ENCODE measurements at places on chromosomes 1 and 21.

- peak; percentile 49 for DNase-seq
Observed at GRCh38 chr1:33182401-33182841, 578 bp upstream of the TRIM62 start.

- no peak for DNase-seq
Observed at GRCh38 chr1:31591425-31592093, 15.2 kb downstream of the TINAGL1 start.

DNA sequence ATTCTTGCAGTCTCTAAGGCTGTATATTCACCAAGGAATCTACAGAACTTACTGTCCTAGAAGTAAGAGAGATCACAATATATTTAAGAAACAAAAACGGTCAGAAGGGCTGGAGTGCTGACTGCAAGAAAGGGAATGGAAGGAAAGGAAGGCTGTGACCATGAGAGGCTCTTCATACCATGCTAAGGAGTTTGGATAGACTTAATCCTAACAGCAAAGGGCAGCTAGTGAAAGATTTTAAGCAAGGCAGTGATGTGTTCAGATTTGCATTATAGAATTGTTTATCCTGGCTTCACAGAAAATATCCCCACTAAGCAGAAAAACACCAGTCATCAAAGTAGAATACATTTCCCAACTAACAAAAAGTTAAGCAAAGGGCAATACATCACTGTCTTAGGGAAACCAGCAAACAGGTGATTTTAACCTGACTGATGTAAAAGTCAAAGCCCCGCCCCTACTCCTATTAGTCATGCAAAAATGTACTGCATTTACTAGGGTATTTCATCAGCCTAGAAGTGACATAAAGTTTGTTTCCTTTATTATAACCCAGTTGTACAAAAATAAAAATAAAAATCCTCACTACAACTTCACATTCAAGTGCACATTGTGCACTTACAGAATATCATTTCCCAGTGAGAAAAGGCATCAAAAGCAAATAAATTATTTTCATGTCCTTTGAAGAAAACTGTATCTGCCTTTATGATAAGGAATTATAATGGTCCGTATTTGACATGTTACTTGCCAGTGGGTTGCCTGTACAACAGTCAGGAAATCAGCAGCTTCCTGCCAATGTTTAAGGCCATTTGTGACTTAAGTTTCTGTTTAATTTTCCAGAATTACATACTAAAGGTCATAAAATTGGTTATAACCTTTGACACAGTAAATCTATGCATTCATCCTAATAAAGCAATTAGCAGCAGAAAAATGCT is 17.2 kb downstream of the JAK1 start:
- no peak for DNase-seq

DNA sequence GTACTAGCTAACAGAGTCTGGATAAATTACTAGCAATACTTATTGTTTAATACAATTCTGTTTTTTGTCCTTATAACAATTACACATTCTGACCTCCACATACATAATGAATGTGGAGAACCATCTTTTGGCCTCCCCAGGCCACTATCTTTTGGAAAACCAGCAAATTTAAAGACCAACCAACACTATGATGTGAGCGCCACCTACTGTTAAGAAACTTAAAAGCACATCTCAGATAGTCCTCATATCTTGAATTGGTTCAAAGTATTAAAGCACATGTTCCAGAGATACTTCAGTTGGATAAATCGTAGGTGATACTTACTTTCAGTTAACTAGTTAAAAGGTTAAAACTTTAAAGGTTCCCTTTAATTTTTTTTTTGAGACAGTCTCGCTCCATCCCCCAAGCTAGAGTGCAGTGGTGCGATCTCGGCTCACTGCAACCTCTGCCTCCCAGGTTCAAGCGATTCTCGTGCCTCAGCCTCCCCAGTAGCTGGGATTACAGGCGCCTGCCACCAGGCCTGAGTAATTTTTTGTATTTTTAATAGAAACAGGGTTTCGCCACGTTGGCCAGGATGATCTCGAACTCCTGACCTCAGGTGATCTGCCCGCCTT is 29.3 kb upstream of the USP1 start:
- DNase-seq = no peak

DNA sequence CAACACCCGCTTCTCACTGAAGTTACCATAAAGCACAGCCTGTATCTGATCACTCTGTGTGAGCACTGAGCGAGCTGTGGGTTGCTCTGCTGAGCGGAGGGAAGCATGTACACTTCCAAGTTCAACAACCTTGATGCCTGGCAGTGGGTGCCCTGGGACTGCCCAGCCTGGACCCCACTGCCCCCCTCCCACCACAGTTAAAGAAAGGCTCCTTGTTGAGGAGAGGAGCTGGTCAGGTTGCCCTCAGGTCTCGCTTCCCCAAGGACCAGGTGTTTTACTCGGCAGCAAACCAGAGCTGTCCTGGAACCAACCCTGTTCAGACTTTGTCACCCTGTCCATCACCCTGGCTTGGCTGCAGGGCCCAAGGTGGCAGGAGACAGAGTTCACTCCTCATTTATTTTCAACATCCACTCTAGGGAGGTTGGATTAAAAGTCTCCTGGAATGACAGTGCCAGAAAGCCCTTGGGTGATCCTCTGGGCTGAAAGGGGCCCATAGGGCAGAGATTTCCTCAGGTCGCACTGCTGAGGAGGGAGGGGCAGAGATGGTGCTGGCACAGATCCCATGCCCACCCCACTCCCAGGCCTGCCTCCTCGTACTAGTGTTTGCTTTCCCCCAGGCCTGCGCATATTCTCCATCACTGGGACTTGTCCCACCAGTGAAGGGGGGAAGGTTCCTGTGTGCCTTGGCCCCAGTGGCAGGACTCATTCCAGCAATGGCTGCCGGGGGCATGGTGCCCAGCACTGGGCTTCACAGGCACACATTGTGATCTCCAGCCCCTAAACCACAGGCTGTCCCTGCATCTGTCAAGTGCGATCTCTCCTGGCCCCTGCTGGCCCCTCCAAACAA is 101.7 kb downstream of the TRABD2B start:
- DNase-seq = no peak

All from activated CD8-positive, alpha-beta memory T cell treated with anti-CD3 and anti-CD28 coated beads for 24 hours (primary cell).